SW 1271 (cell line): ENCODE measurements at places on chromosomes 3 and 15.

- no peak for DNase-seq
Measured at GRCh38 chr3:140719841-140720614, 42.2 kb downstream of the TRIM42 start.

GRCh38 chr15:98651036-98651481 is 2.7 kb downstream of the IGF1R start:
- no peak for DNase-seq

GRCh38 chr3:88151358-88151757 is 1.6 kb downstream of the C3orf38 start:
- no peak for DNase-seq

DNA sequence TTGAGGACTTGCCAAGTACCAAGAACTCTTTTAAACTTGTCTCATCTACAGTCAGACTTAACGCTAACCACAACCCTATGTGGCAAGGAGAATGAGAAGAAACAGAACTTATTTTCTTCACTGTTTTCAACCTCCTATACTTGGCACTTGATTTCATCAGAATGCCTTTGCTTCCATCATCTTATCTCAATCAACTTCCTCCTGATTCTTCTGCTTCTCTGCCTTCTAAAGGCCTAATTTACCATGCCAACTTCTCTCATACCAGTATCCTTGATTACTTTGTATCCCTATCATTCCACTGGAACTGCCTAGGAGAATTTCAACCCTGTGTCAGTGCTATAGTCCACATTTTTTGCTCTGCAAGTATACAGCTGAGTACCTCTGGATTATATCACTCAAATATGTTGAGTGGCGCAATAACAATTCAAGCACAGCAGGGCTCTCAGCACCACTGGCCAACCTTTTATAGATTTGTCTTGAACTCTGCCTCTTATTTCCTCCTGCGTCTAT is 413.6 kb downstream of the ROBO1 start:
- no peak for DNase-seq

DNA sequence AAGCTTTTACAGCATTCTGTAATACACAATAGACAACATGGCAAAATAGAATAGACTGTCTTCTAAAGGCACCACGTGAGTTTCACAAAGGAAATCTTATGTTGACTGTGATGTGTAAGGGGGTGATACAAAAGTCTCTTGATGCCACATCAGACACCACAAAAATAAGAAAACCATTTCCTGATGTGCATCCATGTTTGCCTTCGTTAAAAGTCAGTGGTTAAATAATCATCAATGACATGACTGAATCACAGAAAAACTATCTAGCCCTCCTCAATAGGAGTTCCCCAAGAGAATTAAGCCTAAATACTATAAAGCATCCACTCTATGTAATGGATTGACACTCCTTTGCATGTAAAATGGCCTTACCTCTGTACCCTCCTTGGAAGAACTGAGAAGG is 198.6 kb upstream of the SLC2A2 start:
- DNase-seq, result no peak

DNA sequence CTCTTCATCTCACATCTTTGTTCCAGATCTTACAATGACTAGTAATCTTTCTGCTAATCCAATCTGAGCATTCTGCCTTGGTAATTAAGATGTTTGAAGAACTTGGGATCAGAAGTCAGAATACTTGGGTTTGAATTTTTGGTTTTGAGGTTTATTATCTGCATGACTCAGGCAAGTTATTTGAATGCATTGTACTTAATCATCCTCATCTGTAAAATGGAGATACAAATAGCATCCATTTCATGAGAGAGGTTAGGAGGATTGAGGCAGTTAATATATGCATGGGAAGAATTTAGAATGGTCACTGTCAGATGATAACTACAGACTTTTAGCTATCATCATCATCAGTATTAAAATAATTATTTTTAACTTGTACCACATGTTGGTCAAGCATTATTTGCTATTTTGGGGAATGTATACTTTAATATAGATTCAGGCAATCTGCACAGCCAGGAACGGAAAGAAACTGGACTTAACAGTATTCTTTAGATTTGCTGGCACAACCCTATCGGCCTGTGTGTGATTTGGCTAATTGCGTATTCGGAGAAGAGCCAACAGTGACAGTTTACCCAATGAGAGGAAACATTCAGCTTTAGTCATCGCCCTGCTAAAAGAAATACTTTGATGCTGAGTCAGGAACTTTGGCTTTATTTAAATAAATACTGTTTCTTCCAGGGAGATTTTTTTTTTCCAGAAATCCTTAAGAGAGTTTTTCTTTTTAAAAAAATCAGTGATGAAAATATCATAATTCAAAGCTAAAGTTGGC is 600.0 kb downstream of the ROBO1 start:
- DNase-seq, result no peak

GRCh38 chr3:58463181-58463941 is 28.5 kb upstream of the KCTD6 start:
- DNase-seq, result peak; percentile 8

GRCh38 chr15:68699124-68699880 is 120.5 kb downstream of the CORO2B start:
- DNase-seq, result no peak

DNA sequence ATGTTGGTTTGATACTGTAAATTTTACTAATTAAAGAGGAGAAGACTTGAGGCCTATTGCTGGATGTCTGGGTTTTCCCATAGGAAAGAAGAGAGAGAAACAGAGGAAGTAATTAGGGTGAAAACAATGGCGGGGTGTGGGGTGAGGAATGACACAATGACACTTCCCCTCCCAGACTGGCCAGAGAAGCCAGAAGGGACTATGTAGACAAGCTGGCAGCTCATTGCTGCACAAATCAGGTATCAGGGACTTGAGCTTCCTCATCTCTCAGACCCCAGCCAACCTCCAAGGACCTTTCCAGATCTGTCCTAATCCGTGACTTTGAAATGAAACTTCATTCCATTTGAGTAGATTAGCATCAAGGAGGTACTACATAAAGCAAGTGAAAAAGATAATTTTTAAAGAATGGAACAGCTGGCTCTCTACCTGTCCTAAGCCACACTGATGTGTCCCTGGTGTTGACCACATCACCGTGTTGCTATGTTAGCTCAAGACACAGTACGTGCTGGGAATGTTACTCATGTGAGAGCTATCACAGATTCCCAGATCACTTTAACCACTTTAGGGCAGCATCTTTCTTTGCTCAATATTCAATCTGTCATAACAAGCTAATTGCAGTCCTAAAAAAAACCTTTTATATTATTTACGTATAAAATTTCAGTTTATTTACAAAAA is 22.2 kb downstream of the TMEM212 start:
- DNase-seq, result no peak
